Stimulated activated naive CD4-positive, alpha-beta T cell treated with Interleukin-2 at 50 U/mL for 16 hours (primary cell): ENCODE measurements at places on chromosomes 4 and X.

GRCh38 chrX:139560221-139560620 lies 29.7 kb downstream of the F9 start:
- no peak for DNase-seq

DNA sequence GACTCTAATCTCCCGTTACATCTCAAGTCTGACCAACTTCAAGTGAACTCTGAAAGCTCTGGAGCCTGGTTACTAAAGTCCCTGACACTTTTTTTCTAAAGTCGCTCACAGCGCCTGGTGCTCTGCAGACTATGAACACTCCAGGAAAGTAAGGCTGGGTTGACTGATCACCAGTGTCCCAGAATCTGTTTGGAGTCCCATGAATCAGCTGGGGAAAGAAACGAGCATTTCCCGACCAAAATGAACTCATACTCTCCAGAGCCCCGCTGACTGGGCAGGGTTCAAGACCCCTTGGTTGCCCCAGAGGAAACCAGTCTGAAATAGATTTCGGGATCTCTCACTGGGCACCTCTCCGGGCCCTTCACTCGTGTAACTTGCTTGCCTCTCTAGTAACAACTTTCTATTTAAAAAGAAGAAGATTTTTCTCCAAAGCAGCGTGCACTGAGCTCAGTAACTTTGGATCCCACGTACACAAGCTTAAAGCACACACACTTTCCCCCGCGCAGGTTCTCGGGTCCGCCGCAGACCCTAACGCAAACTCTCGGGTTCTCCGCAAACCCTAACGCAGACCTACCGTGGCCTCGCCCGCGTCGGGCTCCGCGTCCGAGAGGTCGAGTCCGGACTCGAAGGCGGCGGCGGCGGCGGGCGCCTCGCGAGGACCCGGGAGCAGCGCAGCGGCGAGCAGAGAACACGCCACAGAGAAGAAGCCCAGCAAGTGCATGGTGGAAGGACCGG lies 964 bp downstream of the VEGFC start:
- DNase-seq, result no peak

GRCh38 chr4:8188085-8188484 lies 11.0 kb upstream of the SH3TC1 start:
- DNase-seq, result no peak

DNA sequence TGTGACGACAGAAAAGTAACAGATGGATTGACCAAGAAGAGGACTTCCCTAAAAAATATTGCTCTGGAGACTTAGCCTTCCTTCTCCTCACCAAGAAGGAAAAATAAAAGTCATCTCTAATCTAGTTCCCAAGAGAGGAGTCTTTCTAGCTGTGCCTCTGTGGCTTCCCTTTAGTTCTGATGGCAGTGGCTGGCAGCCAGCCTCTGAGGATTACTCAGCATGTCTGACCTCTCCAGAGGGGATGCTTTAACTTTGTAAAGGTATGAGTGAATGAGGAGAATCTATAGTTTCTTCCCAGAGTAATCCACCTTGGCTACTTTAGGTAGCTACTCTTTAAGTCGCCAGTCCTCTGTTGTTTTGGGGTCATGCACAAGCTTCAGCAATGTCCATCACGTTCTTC lies 163.9 kb upstream of the KIT start:
- DNase-seq, result no peak

GRCh38 chrX:134634691-134635090 lies 23.6 kb downstream of the PLAC1 start:
- no peak for DNase-seq

DNA sequence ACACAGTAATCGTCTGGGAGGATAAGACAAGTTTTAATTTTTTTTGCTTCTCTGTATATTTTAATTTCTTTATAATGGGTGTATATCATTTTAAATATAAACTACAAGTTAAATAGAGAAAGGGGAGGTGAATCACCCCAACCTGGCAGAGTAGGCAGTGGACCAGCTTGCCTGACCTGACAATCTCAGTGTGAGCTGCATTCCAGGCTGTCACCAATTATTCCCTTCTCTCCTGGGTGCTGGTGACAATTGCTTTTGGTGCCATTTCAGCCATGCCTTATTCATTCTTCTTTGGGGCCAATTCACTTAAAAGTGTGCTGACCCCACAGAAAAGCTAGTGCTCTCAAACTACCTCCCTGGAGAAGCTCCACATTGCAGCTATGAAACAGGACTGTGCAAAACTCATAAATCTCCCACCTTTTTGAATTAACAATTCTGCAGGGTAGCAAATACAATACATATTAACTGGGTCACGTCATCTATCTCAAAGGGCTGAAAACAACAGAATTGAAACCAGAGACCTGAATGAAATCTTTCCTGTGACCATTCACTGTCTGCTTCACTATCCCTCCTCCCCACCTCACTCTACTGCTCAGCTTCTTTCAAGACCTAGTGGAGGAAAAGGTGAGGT lies 359.0 kb downstream of the HS3ST1 start:
- DNase-seq, result no peak

GRCh38 chrX:104864296-104864695 lies 298.3 kb downstream of the IL1RAPL2 start:
- no peak for DNase-seq

DNA sequence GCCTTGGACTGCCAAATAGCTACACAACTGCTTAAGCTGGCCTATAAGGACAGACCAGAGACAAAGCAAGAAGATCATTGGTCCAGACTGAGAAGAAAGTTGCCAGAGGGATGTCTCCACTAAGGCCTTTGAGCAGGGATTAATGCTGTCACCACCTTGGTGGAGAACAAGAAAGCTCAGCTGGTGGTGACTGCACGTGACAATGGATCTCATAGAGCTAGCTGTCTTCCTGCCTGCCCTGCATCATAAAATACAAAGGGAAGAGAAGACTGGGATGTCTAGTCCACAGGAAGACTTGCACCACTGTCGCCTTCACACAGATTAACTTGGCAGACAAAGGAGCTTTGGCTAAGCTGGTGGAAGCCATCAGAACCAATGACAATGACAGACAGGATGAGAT lies 40.5 kb upstream of the FAM120C start:
- DNase-seq, result no peak

DNA sequence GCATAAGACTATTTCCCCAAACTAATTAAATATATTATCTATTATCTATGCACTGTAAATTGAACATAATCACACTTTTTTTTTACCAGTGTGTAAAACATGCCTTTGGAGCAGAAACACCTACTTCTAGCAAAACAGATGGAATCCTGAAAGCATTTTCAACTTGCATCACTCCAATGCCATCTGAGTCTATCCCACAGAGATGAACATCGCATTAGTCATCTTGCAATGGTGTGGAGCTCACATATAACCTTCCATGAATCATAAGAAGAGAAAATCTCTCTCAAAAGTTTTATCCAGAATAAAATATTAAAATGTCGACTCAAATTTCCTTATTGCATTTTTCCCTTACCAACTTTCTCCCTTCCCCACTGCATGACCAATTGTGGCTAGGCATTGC lies 406.7 kb upstream of the ACTRT1 start:
- no peak for DNase-seq

- no peak for DNase-seq
Measured at GRCh38 chr4:169795585-169795984, 37.8 kb upstream of the HPF1 start.

- DNase-seq, result no peak
Measured at GRCh38 chr4:97106161-97106560, 1037.1 kb downstream of the STPG2 start.

DNA sequence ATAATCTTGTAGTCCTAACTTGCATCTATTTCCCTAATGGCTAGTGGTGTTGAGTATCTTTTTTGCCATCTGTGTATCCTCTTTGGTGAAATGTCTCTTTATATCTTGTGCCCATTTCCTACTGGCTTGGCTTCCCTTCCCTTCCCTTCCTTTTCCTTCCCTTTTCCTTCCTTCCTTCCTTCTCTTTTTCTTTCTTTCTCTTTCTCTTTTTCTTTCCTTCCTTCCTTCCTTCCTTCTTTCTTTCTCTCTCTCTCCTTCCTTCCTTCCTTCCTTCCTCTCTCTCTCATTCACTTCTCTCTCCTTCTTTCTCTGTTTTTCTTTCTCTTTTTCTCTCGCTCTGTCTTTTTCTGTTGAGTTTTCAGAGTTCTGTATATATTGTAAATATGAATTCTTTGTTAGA lies 61.5 kb upstream of the SLC4A4 start:
- DNase-seq, result no peak

DNA sequence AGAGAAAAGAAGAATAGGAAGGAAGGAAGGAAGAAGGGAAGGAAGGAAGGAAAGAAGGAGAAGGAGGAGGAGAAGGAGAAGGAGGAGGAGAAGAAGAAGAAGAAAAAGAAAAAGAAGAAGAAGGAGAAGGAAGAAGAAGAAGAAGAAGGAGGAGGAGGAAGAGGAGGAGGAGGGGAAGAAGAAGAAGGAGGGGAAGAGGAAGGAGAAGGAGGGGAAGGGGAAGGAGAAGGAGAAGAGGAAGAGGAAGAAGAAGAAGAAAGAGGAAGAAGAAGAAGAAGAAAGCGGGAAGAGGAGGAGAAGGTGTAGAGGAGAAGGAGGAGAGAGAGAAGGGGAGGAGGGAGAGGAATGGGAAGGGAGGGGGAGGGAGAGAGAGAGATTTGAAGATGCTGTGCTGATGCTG lies 22.6 kb downstream of the CCKAR start:
- no peak for DNase-seq

DNA sequence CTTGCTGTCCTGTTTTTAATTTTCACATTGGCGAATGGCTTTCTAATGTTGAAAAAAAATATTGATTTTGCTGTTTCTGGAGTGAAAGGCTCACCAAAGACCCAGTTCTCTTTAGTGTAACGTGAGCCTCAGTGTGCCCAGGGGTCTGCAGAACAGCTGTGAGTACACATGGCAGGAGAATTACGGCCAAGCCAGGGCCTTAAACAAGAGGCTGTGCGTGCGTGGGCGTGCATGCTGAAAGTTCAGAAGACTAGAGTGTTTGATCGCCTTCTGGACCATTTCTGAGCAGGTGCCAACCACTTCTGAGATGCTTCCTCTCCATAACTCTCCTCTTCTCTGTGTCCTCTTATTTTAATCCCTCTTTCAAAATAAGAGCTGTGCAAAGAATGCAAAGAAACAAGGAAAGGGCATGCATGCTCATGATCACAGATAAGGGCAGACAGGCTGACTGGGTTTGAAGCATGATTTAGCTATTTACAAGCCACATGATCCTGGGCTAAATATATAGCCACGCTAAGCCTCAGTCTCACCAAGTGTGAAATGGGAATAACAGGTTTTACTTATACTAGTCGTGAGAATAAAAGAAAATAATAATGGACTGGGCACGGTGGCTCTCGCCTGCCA lies 9.9 kb downstream of the PHEX start:
- DNase-seq, result no peak

DNA sequence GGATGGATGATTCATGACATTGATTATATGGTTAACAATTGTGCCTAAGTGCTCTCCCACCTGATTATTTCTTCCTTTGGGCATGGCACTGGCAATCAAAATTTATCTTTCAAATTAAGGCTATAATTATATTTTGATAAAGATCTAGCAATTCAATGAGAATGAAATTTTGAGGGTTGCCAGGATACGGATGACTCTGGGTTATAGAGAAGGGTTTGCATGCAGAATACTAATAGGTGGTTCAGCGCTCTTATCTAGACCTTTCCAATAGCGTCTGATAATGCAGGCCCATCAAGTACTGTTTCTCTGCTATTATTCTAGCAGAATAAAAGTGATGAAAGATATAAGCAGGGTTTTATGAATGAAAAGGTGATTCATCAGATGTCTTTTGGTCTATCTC lies 74.9 kb upstream of the SCML1 start:
- no peak for DNase-seq

GRCh38 chrX:6225911-6226595 lies 2.6 kb downstream of the NLGN4X start:
- no peak for DNase-seq

DNA sequence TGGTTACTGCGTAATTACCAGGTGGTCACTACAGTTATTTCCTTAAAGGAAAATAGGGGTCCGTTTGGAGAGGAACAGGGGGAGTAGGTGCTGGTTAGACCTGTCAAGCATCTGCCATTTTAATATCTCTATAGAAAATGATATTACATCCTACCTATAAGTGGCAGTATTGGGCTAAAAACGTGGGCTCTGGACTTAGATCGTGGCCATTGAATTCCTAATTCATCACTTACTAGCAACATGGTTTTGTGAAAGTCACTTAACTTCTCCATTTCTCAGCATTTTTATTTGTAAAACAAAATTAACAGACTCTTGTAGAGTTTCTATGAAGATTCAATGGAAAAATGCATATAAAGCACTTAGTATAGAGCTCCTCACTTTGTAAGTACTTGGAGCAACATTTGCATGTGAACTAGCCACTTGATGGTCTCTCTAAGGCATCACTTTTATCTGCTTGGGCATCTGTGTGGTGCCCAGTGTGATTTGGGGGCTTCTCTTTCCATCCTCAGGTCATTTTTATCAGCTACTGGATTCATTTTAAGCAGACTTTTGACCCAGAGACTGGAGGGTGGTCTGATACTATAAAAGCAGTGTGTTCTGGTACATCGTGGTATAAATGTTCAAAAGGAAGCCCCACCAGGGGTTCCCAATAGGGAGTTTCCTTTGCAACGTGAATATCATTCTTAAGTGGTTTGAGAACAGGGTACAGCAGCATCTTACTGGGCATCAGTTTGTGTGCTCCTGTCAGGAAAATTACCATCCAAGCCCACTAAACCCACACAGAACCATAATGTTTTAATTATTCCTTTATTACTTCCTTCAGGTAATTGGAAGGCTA lies 42.7 kb upstream of the RASSF6 start:
- DNase-seq, result no peak

DNA sequence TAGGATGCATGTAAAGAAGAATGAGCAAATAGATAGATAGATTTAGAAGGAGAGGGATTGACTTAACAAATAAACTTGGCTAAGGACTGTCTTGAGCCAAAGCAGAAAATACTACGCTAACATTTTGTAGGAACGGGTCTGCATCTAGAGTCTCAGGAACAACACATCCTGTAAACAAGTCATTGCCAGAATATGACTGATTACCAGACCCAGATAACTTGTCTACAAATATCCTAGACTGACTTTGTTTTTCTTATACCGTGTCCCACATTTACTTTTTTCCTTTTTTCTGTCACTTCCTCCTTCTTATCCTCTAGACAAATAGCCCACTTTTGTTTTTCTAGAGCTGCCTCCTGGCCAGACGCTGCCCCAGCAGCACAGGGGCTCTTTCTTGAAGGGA lies 393.6 kb downstream of the PDGFC start:
- DNase-seq, result no peak

DNA sequence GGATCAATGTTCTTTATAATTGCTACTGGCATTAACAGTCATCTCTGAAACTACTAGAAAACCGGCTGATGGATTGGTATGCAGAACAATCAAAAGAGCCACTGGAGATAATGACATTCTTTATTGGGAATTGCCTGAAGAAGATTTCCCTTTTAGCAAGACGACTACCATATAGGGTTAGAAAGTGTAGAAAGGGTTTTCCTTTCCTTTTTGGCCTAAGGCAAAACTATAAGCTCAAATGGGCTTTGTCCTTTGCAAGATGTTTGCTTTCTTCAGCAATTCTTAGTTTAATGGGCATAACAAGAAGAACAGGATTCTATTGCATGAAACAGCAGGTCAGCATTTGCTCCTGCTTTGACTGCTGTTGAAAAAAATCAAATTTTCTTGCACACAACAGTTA lies 214.2 kb upstream of the PCDH10 start:
- no peak for DNase-seq

GRCh38 chr4:172927096-172927814 lies 241.4 kb upstream of the GALNT7 start:
- DNase-seq, result no peak

- no peak for DNase-seq
Measured at GRCh38 chr4:140697709-140698560, 58.2 kb downstream of the TBC1D9 start.
